ENCODE measurements at places on chromosomes 2 and 18.

GRCh38 chr2:96788442-96789244 lies 27.4 kb upstream of the CNNM3 start:
- no peak for DNase-seq

DNA sequence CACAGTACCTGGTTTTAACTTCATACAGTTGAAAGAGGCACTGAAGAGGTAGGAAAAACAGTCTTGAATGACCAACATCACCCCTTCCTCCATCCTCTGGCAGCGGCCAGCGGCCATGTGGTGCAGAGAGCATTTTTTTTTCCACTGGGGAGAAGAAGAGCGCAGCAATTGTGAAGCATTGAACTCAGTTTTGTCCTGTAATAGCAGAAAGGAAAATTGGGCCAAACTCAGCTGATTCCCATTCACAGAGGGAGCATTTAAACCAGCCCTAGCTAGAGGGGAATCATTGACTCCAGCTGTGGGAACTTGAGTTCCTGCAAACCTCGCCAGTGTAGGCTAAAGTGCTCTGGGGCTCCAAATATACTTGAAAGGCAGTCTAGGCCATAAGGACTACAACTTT lies 316.6 kb upstream of the CHST9 start:
- DNase-seq, result no peak

GRCh38 chr2:147331790-147332419 lies 512.9 kb upstream of the ACVR2A start:
- peak; percentile 68 for DNase-seq

GRCh38 chr2:98908931-98909316 lies 27.1 kb downstream of the CRACDL start:
- peak; percentile 58 for DNase-seq

DNA sequence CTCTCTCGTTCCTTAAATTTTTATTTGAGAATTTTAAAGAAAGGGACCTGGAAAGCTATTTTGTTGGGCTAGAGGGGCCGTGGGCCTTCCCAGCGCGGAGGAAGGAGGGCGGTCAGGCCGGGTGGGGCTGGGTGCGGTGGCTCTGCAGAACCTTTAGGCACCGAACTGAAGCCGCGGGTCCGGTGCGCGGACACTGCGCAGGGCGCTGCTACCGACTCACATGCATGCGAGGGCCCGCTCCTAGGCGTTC lies 1.6 kb upstream of the TWIST2 start:
- DNase-seq, result no peak

- no peak for DNase-seq
These were observed 342.4 kb downstream of the INSIG2 start for GRCh38 chr2:118430510-118431164.

DNA sequence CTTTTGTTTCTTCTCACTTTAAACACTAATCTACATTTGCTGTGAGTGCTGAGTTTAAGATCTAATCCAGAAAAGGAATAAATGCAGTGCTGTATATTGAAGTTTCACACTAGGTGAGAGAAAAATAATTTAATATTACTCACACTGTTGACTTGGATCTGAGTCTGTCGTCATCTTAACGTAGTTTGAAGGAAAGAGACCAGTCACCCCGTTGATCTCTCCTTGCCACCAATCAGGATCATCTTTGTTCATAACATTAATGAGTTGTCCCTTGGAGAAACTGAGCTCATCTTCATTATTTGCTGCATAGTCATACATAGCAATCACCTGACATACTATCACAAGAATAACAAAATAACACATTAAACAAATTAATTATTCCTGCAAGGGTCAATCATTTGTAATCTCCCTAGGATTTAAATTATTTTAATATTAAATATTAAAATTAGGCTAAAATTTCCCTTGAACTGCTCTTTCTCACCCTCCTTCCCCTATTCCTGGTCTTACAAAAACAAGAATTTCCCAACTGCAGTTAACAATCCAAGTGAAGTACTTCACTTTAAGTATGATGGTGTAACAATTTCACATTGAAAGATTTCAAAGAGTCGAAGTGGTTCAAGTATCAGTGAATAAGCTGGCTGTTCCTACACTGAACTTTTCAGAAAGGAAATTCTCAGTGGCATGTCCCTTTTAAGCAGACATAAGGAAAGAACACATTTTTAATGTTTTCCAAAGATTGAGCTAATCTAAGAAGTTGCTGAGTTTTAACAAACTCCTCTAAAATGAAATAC lies 71.3 kb downstream of the FAM228A start:
- no peak for DNase-seq

GRCh38 chr2:120939595-120940318 lies 204.1 kb downstream of the GLI2 start:
- no peak for DNase-seq

DNA sequence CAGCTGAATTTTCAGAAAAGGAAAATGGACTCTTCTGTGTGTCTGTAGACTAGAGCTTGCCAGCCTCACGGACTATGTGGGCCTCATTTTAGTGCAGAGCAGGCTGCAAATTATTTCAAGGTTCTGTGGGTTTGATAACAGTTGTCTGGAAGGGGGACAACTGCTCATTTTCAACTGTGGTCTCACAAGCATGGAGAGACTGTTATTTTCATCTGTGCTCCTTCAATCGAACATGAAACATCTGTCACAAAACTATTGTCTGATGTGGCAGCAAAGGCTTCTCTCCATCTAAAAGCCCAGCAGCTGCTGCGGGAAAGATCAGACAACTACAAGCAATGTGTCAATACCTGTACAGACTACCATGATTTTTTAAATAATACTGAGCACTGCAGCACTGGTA lies 211.8 kb downstream of the LRRTM4 start:
- DNase-seq, result no peak

DNA sequence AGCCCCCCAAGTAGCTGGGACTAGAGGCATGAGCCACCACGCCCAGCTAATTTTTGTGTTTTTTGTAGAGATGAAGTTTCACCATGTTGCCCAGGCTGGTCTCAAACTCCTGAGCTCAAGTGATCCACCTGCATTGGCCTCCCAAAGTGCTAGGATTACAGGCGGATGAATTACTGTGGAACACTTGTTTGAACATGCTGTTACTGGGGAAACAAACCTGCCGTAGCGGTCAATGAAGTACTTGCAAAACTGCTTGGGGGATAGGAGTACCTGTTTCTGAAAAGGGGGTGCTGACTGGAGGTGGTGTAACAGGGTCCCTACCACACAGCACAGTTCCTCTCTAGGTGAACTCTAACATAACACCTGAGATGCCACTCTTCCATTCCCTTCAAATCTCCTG lies 5.9 kb upstream of the IMPACT start:
- no peak for DNase-seq

DNA sequence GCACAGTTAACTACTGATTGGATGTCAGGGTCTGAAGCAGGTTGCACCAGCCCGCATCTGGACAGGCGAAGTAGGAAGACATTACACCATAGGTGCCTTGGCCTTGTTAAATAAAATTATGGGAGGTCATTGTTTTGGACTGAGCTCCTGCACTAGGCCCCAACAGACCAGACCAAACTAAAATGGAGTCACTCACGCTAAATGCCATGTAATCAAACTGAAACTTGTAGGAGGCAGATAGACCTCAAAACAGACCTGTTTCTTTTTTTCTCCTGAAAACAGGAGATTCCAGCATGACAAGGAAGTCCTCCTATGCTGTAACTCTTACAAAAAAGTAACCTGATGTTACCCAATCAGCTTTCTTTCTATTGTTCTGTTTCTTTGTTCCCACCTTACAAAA lies 15.5 kb upstream of the NFU1 start:
- DNase-seq, result no peak

DNA sequence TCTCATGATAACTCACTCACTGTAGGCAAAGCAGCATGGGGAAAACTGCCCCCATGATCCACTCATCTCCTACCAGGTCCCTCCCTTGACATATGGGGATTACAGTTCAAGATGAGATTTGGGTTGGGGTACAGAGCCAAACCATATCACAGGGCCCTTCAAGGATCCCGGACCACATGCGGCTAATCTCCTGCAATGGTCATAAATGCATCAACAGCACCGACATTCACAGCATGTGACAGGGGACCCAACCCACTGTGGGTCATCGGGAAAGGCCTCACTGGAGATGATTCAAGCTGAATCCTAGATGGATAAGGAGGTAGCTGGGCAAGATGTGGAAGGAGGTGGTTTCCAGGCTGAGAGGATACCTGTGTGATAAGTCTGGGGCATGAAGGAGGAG lies 129.4 kb downstream of the MYO5B start:
- DNase-seq, result no peak
